ENCODE measurements at places on chromosomes 6 and 20.

DNA sequence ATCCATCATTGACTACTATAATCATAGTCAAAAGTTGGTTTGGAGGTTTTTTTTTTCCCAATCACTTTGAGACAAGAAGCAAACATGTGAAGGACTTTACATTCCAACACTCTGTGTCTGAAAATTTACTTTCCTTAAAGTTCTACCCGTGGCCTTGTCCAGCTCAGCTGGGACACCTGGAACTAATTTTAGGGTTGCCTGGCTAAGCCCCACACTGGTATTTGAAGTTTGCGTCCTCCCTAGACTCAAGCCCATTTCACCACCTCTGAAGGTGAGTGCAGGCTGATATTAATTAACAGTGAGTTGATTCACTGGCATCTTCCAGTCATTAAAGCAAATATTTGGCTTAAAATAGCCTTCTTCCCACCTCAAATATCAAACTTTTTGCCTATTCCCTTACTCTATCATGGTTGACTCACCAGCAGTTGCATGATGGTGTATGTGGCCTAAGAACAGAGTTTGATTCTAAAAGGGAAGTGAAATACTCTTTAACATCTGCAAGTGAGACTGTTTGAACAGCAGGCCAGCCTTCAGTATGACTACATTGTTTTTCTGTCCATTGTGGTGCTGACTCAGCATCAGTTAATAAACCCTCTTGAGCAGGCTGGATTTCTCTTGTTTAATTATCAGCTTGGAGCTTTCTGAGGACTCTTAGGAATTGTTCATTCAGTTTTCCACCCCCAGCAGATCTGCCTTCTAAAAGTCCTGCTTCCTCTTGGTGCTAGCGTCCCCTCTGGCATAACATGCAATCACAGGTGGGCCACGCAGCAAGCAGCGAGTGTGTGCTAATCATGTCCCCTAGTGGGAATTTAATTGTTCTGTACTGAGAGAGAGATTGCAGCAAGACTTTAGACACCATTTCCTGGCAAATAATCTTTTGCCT lies 1.8 kb upstream of the PRDM1 start:
- no peak for DNase-seq

DNA sequence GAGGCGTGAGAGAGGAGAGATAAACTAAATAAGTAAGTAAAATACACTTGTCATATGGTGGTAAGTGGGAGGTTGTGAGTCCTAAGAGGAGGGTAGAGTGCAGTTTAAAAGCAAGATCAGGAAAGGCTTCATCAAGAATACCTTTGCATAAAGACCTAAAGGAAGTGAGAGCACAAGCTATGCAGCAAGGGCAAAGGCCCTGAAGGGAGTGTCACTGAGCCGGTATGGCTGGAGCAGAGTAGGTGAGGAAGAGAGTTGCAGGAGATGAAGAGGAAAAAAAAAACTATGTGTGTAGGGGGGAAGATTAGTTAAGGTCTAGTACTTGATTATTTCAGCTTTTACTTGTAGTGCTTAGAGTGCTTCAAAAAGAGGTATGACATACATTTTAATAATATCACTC lies 11.0 kb downstream of the DNAAF9 start:
- DNase-seq, result no peak

- no peak for DNase-seq
These were observed 86.5 kb downstream of the CRYBG1 start for GRCh38 chr6:106446983-106447382.

DNA sequence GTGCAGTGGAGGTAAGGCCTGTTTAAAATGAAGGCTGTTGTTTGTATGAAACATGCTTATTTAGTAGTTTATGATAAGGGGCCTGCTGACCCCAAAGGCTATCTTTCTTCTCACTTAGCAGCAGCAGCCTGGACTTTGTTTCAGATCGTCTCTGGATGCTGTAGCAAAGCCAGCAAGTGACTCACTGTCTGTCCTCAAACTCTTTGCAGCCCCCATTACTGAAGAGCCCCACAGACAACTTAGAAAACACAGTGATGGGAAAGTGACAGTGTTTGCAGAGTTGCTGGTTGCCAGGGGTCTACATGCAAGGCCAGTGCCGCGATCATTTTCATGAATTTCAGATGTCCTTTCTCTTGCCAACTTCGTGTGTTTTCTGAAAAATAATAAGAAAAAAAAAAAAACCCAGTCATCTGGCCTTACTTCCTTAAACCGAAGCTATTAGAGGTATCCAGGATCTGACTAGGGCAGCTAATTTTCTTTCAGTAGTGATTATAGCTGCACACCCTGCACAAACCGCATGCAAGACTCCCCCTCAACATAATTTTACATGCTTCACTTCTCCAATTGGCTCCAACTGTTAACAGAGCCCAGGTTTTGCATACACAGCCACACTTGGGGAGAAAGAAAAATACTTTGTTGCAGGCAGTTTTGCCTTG lies 11.6 kb upstream of the F13A1 start:
- no peak for DNase-seq

GRCh38 chr6:140281236-140281635 lies 906.8 kb upstream of the CITED2 start:
- no peak for DNase-seq

- no peak for DNase-seq
These were observed 12.1 kb downstream of the TJAP1 start for GRCh38 chr6:43489277-43490072.

DNA sequence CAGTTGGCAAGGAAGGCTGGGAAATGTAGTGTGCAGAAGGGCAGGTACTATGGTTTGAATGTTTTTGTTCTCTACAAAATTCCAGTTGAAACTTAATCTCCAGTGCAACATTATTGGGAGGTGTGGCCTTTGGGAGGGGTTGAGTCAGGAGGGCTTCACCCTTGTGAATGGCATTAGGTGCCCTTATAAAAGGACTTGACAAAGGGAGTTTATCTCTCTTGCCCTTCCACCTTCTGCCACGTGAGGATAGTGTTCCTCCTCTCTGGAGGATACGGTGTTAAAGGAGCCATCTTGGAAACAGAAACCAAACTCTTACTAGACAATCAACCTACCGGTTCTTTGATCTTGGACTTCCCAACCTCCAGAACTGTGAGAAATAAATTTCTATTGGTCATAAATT lies 82.2 kb upstream of the LRFN2 start:
- DNase-seq, result no peak

DNA sequence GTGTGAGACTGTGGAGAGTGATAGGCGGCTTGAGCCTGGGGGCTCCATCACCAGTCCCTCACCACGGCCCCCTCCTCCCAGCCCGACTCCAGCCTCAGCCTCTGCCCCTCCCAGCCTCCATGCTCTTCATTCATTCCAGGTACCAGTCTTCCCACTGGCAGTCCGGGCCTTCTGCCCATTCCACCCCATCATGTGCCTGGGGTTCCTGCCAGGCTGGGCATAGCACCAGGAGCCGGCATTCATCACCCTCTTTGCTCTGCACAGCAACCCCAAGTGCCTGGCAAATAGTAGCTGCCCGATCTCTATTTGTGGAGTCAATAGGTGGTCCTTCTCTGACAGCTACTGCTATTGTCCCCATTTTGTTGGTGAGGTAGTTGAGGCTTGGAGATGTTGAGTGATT lies 39.6 kb upstream of the GTSF1L start:
- DNase-seq, result no peak

DNA sequence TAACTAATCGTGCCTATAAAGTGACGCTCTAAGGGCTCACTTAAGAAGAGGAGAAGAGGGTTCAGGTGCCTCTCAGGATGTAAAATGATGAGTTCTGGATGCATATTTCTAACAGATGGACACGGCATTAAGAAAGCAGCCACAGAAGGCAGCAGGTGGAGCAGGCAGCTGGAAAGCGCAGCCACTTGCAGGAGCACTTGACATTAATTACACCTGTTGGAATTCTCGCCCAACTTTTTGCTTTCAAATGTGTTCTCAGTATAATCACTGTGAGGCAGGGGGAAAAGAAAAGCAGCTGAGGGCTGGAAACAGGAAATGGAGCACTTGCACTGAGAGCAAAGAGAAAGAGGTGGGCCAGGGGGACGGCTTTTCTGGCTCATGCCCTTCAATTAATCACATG lies 164.2 kb downstream of the NKAIN2 start:
- DNase-seq, result no peak

GRCh38 chr20:48772183-48772976 lies 55.4 kb downstream of the PREX1 start:
- no peak for DNase-seq

GRCh38 chr6:52138284-52138683 lies 47.9 kb upstream of the IL17A start:
- no peak for DNase-seq

DNA sequence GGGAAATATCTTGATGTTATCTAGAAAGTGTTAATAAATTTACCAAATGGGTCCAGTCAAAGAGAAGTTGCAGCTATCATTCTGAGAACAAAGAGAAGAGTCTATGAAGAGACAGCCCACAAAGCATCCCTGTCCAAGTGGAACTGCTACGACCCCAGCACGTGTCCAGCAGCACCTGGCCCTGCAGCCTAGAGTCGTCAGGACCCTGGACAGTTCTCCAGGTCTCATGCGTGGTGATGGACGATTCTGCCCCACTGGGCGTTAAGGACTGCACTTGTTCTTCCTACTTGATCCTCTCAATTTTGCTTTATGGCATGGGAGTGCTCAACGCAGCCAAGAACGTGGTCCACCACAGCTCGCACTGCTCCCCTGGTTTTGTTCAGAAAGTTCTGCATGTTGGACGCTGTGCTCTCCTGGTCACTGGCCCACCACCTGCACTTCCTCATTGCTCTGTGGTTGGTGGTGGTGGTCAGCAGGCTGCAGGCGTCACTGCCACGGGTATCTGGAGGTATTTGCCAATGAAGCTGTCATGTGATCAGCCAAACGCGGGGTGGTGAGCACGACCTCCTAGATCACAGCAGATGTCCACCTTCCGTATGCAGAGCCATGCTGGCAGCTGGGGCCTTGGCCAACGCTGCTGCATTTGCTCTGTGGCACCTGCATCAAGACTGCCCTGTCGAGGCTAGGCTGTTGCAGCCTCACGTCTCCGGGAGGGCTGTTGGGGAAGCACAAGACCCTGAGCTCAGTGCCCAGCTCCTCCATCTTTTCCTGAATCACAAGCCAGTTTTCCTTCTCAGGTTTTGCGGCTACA lies 356.4 kb downstream of the CDH4 start:
- DNase-seq, result no peak

- no peak for DNase-seq
These were observed 157.9 kb downstream of the KIF16B start for GRCh38 chr20:16415071-16416053.

GRCh38 chr20:21156266-21156665 lies 30.4 kb downstream of the KIZ start:
- DNase-seq, result no peak

- no peak for DNase-seq
These were observed 95.4 kb downstream of the RPS12 start for GRCh38 chr6:132909742-132910141.

Measured in urinary bladder (tissue), 4 donors.